ENCODE measurements at places on chromosomes 12 and 14.

DNA sequence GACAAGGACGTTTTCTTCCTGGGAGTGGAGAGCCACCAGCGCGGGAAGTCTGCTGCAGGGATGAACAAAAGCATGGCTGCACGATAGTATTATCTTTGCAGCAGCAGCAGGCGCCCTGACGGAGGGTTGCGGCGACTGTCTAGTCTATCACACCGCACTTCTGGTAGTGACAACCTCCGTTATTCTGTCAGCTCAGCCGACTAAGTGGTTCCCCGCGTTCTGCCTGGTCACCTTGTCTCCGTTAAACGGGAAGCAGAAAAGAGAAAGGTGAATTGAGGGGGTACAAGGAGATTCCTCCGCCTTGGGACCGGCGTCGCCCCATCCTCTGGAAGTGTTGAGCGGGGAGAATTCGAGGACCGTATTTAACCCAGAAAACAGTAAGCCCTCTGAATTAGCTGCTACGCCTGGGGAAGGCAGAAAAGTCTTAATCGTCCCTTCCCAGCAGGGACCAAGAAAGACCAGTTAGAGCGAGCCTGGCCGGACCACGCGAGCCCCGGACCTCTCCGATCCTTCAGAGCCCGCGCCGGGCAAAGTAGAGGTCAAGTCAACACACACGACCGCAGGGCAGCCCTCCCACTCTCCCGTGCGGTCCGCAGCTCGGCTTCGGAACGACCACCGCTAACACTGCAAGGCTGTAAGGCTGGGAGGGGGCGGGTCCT, 536 bp upstream of the DAAM1 start:
- no peak for DNase-seq

DNA sequence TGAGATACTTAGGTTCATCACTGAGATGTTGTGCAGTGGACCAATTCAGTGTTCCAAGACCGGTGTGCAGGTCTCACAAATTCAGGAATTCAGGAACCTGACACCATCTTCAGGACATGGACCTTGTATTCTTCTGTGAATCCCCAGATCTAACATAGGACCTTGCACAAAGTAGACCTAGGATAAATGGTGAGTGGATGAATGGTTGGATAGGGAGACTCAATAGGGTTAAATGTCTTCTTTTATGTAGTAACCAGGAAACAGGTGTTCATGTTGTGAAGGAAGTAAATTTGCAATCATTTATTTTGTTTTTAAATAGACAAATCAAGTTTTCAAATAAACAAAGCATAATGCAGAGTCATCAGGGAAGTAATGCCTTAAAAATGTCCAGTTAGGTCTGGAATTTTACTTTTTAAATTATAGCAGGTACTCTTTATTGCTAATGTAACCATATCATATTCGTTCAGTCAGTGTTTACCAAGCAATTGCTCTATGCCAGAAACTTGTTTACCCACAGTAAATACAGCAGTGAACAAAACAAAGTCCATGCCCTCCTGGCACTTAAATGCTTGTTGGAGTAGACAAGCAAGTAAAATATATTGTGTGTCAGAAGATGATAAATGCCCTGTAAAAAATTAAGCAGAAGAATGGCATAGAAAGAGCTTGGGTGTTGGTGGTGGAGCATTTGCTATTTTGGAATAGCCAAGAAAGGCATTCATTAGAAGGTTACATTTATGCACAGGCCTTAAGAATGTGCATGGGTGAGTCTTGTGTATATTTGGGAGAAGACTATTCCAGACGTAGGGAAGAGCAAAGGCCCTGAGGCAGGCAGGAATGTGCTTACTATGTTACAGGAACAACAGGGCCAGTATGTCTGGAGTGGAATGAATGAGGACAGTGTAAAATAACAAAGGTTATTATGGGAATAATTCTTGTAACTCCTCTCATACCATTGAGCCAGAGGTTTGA, 26.3 kb downstream of the RXYLT1 start:
- no peak for DNase-seq

GRCh38 chr14:83874662-83875061, 1655.3 kb upstream of the FLRT2 start:
- no peak for DNase-seq

- DNase-seq = no peak
Observed at GRCh38 chr14:83291714-83292113, 1758.1 kb upstream of the SEL1L start.

GRCh38 chr12:48827026-48827425, 8.7 kb downstream of the CACNB3 start:
- DNase-seq = no peak

DNA sequence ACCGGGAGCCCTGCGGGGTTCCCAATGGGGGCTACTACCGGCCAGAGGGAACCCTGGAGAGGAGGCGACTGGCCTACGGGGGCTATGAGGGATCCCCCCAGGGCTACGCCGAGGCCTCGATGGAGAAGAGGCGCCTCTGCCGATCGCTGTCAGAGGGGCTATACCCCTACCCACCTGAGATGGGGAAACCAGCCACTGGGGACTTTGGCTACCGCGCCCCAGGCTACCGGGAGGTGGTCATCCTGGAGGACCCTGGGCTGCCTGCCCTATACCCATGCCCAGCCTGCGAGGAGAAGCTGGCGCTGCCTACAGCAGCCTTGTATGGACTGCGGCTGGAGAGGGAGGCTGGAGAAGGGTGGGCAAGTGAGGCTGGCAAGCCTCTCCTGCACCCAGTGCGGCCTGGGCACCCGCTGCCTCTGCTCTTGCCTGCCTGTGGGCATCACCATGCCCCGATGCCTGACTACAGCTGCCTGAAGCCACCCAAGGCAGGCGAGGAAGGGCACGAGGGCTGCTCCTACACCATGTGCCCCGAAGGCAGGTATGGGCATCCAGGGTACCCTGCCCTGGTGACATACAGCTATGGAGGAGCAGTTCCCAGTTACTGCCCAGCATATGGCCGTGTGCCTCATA, 9.7 kb downstream of the TNS2 start:
- DNase-seq = no peak

DNA sequence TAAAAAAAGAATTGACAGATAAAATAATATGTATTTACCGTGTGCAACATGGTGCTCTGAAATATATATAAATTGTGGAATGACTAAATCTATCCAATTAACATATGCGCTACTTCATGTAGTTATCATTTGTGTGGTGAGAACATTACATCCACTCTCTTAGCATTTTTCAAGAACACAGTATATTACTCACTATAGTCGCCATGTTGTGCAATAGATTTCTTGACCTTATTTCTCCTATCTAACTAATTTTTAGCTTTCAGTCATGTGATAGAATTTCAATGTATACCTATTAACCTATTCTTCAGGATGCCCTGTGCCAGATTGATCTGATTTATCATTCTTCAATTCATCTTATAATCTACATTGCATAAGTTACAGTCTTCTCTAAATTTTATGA, 178.6 kb downstream of the BCAT1 start:
- no peak for DNase-seq

Measured in pulmonary artery endothelial cell (primary cell).